Vagina (tissue), 2 donors: ENCODE measurements at places on chromosomes 1 and 21. TPM values are rescaled to one million over a fixed set of nuclear protein-coding genes. Genes with fewer than 3 reads are reported as not detected.

DNA sequence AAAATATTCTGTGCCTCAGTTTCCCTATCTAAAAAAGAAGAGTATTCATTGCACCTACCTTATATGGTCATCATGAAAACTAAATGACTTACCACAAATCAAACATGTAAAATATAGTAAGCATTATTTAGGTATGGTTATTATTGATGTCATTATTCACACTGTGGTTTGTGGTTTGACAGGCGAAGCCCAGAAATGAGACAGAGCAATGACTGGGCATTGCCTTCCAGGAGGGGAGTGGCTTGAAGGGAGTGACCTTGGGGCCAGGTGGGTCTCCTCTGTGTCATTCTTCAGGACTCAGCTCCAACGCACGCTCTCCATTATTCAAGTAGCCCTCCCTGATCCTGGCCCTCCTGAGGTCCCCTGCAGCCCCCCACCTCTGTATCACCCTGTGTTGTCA is 133.7 kb downstream of the DMRTA2 start:
- no peak for DNase-seq

DNA sequence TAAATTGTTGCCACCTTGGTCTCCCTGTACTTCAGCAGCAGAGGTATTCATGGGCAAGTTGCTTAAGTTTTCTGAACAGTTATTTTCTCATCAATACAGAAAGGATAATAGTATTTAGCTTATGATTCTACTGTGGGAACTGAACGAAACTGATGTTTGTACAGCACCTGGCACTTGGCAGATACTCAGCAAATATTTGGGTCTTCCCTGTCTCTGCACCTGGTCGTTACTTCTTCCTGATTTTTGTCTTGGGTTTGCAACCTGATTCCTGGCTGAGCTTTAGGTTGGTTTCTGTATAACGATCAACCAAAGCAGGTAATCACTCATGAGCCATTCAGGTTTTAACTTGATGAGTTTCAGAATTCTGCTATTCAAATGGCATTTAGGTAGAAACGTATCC is 490.6 kb downstream of the KIF26B start:
- DNase-seq: no peak

DNA sequence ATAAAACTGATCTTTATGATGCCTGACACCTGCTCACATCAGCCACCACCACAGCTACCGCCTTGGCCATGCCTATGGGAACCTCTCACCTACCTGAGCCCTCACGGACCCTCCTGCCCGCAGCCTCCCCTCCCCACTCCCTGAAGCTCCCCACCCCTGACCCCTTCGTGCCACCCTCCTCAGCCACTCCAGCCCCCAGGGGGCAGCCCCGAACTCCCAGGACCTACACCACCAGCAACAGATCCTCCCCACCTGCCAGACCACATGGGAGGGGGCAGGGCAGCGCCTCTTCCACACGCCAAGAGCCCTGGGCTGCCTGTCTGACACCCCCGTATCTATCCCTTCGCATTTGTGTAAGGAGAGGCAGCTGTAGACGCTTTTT is 14.2 kb upstream of the ARHGEF16 start:
- DNase-seq: no peak

SIPA1L2 gene
- 48.9 TPM for total RNA-seq

KRTAP13-3 gene
- not detected for total RNA-seq
